ENCODE measurements at places on chromosomes 12 and 14.

- peak; percentile 13 for DNase-seq
Observed at GRCh38 chr12:19482551-19483109, 43.3 kb downstream of the AEBP2 start.

GRCh38 chr12:74791365-74791764 is 253.7 kb downstream of the ATXN7L3B start:
- DNase-seq, result no peak

DNA sequence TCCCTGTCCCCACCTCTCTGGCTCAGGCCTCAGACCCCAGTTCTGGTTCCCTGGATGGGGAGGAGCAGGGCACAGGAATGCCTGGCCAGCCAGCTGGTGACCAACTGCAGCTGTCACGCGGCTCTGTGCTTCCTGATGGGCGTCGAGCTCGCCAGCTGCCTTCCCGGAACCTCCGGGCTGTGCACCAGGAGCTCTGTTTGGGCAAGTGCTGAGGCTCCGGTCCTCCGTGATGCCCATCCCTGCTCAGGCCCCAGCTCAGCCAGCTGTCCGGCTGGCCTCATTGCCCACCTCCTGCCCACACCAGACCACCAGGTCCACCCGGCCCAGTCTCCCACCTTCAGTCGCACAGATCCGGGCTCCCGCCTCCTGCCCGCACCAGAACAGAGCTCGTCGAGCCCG is 4.8 kb downstream of the IFFO1 start:
- DNase-seq, result no peak

DNA sequence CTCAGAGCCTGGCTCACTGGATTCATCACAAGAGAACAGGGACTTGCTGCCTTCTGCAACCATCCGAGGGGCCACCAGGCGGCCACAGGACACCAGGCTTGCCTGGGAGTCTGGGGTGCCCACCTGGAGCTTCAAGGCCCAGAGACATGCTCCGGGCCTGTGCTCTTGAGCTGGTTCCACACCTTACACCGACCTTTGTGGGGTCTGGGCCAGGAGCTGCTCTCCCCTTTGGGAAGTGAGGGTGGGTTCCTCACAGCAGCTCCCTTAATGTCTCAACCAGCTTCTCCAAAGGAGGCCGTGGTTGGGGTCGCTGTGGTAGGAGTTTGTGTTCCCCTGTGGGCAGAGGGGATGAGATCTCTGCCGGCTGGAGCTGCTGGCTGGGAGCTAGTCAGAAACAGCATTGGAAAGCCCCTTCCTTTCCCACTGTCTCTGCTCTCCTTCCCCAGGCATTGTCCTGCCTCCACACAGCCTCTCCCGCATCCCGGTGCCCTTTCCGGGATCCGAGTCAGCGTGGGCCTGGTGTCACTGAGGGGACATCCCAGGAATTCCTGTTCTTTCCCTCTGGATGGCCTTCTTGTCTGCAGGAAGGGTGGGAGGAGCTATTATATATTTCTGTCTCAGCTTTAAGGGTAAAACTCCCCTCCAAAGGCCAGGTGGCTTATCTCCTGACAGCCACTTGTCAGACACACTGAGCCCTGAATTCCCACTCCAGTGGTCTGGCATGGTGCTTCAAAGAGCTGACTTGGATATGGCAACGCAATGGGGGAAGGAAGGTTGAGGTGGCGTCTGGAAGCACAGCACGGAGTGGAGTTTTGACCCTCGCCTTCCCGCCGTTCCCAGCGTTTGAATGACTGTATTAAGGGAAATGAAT is 5.1 kb upstream of the PAPLN start:
- no peak for DNase-seq

DNA sequence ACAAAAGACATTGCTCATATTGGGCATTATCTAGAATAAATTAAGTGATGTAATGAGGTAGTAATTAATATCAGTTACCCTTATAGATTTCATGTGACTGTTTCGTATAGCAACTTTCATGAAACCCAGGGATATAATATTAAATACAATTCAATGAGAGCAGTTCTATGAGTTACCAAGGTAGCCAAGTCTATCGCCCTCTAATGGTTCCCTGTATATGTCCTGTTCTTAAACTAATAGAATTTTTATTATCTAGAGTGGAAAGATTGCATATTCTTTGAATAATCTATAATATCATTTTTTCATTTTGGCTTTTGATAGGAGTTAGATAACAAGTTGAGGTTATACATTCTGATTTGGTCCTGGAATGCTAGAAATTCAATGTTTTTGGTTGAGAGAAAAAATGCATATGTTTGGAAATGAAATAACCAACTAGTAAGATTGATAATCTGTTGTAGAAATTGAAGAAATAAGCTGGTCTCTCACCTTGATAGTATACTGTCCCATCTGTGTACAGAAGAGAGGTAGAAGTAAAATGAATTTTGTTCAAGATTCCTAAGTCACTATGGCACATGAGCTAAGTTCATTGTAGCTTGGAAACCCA is 59.7 kb downstream of the SCFD1 start:
- DNase-seq, result no peak

DNA sequence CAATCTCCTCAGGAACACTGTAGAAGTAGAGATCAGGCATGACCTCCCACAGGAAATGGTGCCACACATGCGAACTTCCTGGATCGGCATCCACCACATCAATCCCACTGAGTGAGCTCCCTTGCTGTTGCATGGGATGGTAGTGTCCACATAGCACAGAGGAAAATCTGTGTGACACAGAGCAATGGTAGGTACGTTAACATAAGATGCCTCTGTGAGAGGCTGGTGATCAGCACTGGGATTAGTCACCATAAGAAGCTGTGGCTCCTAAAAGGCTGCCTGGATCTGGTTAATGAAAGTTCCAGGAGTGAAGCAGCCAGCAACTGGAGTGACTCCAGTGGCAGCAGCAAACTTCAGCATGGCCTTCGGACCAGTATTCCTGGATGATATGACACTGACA is 21.8 kb downstream of the WDHD1 start:
- no peak for DNase-seq

- DNase-seq, result no peak
Observed at GRCh38 chr12:114335607-114336006, 70.3 kb downstream of the TBX5 start.

DNA sequence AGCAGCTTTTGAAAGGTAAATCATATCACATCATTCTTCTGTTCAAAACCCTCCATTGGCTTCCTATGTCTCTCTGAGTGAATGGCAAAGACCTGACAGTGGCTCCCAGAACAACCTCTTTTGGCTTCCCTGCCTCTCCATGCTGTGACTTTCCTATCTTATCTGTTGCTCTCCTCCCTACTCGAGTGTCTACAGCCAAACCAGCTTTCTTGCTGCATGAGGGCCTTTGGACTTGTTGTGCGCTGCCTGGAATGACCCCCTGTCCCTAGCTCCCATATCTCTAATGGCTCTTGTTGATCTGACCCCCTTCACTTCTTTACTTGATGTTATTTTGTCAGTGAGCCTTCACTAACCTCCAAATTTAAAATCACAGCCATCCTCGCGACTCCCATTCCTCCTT is 2.5 kb downstream of the SYNE2 start:
- no peak for DNase-seq

- no peak for DNase-seq
Observed at GRCh38 chr14:103854822-103855733, 7.7 kb upstream of the PPP1R13B start.

GRCh38 chr12:11623382-11623781 is 26.1 kb upstream of the ETV6 start:
- no peak for DNase-seq

GRCh38 chr14:96158735-96159134 is 45.9 kb upstream of the BDKRB2 start:
- DNase-seq, result no peak

DNA sequence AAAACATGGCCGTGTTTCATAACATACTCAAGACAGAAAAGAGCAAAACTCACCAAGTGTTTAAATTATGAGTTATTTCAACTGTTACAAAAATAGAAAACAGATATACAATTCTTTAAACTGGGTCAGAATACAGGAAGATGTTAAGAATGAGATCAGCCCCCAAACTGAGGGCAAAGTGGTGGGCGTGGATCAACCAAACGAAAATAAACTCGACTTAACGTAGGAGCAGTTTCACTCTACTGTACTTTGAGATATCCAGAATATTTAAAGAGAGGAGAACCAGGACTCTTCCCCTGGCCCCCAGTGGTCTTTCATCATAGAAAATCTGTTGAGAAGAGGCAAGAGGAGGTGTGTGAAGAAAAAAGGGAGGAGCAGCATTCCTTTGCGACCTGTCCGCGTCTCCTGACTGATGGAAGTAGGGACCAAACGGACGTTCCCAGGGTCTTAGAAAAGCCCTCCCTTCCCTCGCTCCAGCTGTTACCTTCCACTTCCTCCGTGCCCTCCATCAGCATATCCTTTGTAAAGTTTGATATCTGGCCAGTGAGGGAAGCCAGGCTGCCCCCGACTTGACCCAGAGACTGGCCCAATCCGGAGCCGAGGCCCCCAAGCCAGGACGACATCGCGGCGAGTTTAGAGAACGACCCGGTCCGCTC is 668 bp downstream of the TRIP11 start:
- DNase-seq, result no peak

DNA sequence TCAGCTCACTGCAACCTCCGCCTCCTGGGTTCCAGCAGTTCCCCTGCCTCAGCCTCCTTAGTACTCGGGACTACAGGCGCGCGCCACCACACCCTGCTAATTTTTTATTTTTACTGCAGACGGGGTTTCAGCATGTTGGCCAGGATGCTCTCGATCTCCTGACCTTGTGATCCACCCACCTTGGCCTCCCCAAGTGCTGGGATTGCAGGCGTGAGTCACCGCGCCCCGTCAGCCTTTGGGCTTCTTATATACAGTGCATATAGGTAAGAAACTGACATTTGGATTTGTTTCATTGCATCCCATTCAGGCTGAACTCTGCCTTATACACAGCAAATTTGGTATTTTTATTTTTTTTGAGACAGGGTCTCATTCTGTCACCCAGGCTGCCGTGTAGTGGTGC is 176.8 kb downstream of the ERC1 start:
- no peak for DNase-seq

- DNase-seq, result no peak
Observed at GRCh38 chr14:39219075-39219499, 14.6 kb upstream of the MIA2 start.

GRCh38 chr14:61188978-61189808 is 91.9 kb downstream of the TMEM30B start:
- no peak for DNase-seq

DNA sequence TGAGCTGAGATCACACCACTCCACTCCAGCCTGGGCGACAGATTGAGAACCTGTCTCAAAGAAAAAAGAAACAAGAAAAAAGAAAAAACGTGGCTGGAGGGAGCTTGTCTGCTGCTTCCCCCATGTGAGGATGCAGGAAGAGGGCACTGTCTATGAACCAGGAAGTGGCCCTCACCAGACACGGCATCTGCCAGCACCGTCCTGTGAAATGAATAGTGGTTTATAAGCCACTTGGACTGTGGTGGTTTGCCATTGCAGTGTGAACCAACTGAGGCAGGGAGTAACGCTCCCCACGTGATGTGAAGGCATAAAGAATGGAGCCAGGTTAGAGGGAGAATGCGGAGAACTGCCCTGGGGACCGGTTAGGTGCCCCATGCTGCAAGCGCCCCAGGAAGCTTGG is 4.5 kb upstream of the BRF1 start:
- no peak for DNase-seq

DNA sequence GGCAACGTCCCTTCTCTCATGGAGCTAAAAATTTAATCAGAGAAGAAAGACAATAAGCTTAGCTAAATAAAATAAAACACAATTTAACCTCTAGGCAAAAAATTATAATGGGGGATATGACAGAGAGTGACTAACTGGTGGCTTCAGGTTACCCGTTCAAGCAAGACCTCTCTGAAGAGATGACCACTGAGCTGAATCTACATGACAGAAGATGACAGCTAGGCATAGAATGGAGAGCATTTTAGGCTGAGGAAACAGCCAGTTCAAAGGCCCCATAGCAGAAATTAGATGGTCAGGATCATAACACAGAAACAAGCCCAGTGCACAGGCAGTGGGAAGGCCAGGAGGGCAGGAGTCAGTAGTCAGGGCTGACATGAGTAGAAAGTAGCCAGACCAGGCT is 1094.3 kb downstream of the VRK1 start:
- DNase-seq, result no peak

- DNase-seq, result no peak
Observed at GRCh38 chr12:2336409-2336829, 283.6 kb downstream of the CACNA1C start.

DNA sequence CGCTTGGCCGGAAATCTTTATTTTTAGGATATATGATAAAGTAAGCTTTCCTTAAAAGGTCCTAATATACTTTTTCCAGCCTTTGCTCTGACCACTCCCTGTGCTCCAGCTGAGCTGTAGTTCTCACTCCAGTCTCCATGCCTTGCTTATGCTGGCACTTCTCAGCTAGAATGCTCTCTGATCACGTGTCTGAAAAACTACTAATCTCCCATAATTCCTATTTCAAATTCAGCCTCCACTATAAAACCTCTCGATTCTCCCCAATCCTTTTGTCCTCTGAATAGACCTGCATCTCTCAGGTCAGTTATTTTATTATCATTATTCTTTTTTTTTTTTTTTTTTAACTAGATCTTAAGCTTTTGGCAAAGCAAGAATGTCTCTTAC is 3.7 kb downstream of the BIN2 start:
- no peak for DNase-seq

DNA sequence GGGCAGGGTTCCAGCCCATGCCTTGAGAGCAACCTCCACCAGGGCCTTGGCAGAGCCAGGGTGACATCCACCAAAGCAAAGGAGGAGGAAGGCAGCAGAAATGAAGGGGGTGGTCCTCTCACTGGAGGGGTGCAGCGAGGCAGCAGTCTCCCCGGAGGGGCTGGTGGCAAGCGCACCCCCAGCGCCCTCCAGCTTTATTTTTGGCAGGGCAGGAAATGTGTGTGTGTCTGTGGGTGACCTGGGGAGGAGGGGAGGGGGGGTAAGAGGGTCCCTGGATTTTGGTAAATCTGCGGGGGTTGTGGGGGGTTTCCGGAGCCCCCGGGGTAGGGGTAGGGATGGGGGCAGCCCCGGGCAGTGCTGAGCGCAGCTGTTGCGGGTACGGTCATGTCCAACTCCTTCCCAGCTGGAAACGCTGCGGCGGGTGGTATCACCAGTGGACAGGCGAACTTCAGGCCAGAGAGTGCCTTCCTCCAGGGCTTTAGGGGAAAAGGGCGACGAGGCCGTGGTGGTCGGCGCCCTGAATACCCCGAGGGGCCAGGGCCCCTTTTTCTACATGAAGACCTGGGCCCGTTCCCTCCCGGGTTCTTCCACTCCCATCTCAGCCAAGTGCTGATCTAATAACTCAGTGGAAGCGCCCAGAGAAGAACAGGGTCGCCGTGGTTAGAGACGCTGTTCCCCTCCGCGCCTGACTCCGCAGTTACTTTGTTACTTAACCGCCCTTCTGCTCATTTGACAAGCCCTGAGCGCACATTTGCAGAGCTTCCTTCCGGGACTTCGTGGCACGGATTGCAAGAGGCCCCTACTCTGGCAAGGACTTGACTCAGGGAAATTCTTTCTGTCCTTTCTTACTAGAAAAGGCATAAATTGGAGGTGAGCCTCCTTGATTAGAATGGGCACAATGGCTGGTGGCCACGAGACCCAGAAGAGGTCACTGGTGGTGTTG is 55.2 kb downstream of the FOS start:
- DNase-seq, result peak; percentile 19

- no peak for DNase-seq
Observed at GRCh38 chr12:49010092-49010668, 8.4 kb downstream of the PRKAG1 start.

All from activated CD8-positive, alpha-beta memory T cell treated with anti-CD3 and anti-CD28 coated beads for 4 hours (primary cell).